ENCODE measurements at places on chromosomes 16 and 17.

GRCh38 chr17:62935523-62935922, 30.5 kb upstream of the TANC2 start:
- no peak for DNase-seq

GRCh38 chr16:3656491-3657468, 2.3 kb downstream of the DNASE1 start:
- no peak for DNase-seq

GRCh38 chr17:37131669-37132611, 183.2 kb downstream of the AATF start:
- DNase-seq: no peak

DNA sequence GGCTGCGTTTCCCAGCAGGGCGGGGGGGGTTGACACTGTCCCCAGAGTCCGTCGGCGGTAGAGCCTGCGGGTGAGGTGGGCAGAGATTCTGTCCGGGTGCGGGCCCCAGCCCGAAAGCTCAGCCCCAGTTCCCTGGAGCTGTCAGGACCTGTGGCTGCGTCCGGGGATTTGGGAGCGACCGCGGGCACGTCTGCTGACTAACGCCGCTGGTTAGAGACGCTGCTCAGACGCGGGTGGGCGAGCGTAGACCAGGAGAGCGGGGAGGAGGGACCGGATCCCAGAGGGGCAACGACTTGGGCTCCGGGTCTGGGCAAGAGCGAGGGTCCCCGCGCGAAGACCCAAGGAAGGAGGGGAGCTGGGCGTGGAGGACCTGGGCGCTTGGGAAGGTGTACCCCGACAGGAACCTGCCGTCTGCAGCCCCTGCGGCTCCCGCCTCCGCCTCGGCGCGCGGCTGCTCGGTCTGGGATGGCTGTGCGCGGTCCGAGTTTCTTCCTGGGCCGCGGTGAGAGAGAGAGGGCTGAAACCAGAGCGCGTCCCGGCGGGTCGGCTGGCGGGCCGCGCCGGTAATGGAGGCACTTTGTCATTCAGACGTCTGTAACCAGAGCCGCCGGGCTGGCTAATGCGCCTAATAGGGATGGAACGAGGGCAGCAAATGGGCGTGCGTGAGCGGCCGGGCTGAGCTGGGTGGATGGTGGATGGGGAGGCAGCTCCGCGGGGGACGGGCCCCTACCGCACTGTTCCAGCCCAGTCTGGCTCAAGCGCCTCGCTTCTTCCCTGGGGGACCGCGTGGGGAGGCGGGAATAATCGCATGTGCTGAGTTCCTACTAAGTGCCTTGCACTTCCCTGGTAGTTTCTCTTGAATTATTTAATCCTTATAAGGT, 2.3 kb downstream of the NGFR start:
- DNase-seq: peak; percentile 46

DNA sequence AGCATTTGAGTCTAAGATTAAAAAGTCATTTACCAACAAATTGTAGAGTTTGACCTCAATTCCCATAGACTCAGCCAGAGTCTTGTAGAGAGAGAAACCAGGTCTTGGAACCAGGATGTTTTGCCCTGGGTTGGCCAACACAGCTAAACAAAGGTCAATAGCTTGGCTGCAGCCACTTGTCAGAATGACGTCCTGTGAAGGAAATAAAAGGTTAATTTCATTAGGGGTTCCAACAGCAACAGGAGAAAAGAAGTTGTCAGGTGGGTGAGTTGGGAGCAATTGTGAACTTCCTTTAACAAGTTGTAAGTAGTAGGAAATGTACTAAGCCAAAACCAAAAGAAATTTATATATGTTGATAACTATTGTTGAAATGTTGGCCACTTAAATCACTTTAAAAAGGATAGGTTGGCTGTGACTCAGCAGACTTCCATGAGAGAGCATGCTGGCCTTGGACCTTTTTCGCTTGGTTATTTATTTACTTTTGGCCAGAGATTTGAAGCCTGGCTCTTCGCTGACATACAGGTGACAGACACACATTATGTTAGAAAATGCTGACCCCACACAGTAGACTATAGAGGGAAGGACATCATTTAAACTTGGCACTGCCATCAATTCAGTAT, 4.3 kb downstream of the TAT start:
- DNase-seq: no peak

- no peak for DNase-seq
Measured at GRCh38 chr16:278863-279366, 1.5 kb upstream of the ARHGDIG start.

- DNase-seq: peak; percentile 70
Measured at GRCh38 chr17:29292071-29292991, 1.6 kb downstream of the NUFIP2 start.

Data from activated T-cell treated with anti-CD3 and anti-CD28 coated beads, Interleukin-2, amount 50 U/mL, for 24 hours (primary cell).